ENCODE measurements at places on chromosomes 1 and 21.
A peak's percentile ranks its signal among the peaks of the same experiment; 100 is the strongest.

GRCh38 chr1:154867064-154867825 is 2.8 kb downstream of the KCNN3 start:
- DNase-seq: peak; percentile 37

- DNase-seq: no peak
Observed at GRCh38 chr1:223363057-223363855, 720 bp downstream of the SUSD4 start.

DNA sequence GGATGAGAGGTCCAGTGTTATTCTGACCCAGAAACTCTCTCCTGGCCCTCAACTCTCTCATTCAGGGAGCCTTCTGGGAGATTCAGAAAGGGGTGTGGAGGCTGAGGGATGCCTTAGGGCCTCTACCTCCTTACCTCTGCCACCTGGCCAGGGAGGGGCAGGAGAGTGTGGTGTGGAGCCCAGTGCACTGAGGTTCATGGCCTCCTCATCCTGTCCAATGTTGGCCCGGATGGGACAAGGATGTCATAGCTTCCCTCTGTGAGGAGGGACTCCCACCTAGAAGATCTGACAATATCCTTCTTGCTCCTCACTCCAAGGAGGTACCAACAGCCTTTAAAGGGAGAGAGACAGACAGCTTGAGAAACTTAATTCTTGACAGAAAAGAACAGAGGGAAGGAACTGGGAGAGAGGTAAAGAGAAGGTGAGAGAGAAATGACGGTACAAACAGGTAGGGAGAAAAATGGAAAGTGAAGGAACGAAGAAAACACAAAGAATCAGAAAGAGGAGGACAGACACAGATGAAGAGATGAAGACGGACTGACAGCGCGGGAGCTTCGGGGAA is 779 bp downstream of the BEND5 start:
- DNase-seq: no peak

DNA sequence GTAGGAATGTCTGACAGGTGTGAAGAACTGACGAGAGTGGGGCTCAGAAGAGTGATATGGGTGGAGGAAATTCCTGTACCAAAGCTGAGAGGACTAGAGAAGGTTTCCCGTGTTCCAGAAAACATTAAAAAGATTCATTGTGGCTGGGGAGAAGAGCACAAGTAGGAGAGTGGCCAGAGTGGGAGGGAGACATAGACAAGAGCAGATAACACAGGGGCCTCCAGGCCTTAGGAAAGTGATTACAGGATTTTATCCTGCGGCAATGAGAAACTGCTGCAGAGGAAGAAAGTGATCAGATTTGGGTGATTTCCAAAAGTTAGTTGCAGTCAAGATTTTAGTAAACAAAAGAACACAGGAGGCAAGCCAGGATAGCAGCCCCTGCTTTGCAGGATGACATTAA is 7.9 kb downstream of the C8B start:
- DNase-seq: no peak

DNA sequence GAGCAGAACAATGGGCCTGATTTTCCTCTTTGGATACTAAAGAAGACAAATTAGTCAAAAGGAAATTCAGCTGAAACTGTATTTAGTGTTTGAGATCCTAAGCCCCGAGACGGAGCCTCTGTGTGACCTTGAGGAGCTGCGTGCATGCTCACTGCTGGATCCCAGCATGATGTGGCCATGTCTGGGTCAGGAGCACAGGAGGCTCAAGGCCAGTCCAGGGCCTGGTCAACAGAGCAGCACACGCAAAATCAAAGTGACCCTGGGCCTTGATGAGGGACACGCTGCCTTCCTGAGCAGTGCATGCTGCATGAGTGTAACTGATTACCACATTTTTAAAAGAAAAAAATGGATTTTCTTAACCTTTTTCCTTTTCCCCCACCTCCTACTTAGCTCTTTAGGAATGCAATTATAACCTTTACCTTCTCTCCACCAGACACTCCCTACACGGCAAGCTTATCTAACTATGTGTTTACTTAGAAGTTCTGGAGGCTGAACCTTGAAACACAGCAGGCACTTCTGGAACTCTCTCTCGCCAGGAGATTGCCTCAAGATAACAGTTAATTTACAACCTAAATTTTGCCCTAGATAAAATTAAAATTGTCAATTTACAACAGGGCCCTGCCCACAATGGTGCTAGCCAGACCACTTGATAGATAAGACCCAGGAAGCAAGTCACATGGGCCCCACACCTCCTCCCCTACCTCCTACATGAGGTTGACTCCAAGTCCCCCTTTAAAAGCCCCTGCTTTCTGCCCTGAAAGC is 144.6 kb downstream of the LRIG2 start:
- DNase-seq: no peak

DNA sequence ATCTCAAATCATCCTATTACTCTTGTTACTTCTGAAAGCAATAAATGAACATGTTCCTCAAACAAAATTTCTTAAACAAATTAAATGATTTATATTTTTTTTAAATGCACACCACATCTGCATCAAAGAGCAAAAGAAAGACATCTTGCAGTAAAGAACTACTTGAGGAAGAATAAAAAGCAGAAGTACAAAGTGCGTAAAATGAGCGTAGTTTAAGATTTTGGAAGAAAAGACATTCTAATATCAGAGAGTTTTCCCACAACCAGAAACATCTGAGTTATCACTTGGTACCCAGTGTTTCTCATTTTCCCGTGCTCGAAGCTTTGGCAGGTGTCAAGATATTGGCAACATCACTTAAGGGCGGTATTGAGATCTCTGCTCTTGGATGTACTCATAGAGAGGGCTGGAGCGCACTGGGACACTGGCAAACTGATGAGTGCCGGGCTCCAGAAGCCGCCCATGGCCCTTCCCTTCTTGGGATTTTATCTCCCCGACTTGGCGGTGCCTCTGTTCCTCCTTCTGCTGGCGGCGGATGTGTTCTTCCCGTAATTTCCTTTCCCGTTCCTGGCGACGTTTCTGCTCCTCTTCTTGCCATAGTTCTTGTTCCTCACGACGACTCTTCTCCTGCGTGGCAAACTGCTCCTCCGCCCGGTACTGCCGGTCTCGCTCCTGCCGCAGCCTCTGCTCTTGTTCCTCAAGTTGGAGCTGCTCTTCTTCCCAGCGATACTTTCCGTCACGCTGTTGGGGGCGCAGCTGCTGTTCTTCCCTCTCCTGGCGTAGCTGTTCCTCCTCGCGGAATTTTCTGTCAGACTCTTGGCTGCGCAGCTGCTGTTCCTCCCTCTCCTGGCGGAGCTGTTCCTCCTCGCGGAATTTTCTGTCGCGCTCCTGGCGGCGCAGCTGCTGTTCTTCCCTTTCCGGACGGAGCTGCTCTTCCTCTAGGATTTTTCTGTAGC is 7.9 kb downstream of the TCHH start:
- DNase-seq: no peak

DNA sequence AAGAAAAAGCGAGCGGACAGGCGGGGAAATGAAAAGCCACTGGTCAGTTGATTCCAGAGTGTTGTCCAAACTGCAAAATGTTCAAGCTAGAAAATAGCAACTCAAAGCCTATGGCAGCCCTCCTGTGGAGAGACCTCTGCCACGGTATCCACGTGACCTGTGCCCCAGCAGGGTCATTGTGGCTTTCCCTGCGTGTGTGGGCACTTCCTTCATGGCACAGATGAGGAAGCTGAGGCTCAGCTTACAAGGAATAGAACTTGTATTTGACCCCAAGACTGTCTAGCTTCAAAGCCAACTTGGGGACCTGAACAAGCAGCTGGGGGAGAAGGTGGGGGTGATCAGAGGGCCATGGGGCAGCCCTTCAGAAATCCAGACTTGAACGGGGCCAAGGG is 15.6 kb upstream of the PLEKHG5 start:
- no peak for DNase-seq

GRCh38 chr21:26845066-26845758 is at the start of gene ADAMTS1:
ADAMTS1 (minus strand) TSS chr21:26845409; CDS start chr21:26844954, 455 bp downstream.
- no peak for DNase-seq

- DNase-seq: no peak
Observed at GRCh38 chr1:226717256-226717909, 21.7 kb downstream of the ITPKB start.

- no peak for DNase-seq
Observed at GRCh38 chr21:43303275-43304178, 123.4 kb downstream of the SIK1 start.

- DNase-seq: no peak
Observed at GRCh38 chr1:80799457-80799856, 1001.3 kb upstream of the ADGRL2 start.

DNA sequence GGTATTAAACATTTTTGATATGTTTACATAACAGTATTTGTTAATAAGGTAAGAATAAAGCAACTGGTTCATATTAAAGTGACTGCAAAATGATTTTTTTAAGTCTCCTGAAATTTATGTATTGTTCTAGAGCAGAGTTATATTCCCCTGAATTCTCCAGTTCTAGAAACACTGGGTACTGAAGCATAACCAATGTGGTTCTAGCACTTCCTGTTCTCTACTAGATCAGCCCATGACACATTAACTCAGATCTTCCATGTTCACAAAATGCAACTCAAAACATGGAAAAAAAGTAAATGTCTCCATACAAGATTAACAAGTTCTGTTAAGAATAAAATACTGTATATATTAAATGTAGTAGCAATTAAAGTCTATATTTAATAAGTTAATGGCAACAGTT is 3.9 kb downstream of the NEGR1 start:
- DNase-seq: no peak
